ENCODE measurements at places on chromosomes 5 and 9. TPM values are rescaled to one million over a fixed set of nuclear protein-coding genes. Genes with fewer than 3 reads are reported as not detected.

COL15A1 gene
- 3.2 TPM for total RNA-seq

GRCh38 chr5:148559461-148559860 is 94.9 kb downstream of the HTR4 start:
- no peak for DNase-seq

GRCh38 chr5:61370506-61370905 is 38.4 kb downstream of the ZSWIM6 start:
- DNase-seq, result no peak

DNA sequence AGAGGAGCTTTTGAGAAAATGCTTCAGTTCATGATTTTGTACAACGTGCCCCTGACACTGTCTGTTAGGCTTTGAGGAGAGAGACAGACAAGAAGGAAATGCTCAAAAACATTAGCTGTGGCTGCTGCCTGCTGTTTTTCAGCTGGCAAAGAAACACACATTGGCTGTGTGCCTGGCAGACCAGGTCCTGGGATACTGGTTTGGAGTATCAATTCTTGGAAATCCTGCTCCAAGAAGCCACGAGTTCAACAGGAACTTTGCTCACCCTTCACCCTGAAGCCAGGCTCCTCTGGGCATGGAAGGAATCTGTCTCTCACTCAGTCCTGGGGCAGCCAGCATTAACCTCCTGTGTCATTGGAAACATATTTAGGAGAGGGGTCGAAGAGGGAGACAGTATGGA is 245.5 kb downstream of the AUH start:
- DNase-seq, result no peak

- no peak for DNase-seq
These were observed 161.4 kb downstream of the GIN1 start for GRCh38 chr5:102958481-102959011.

GRCh38 chr9:106772523-106773290 is 90.3 kb upstream of the ZNF462 start:
- DNase-seq, result no peak

GALNT12 gene
- 28.8 TPM for total RNA-seq

- DNase-seq, result no peak
These were observed 101.4 kb upstream of the SPEF2 start for GRCh38 chr5:35516271-35516670.

DNA sequence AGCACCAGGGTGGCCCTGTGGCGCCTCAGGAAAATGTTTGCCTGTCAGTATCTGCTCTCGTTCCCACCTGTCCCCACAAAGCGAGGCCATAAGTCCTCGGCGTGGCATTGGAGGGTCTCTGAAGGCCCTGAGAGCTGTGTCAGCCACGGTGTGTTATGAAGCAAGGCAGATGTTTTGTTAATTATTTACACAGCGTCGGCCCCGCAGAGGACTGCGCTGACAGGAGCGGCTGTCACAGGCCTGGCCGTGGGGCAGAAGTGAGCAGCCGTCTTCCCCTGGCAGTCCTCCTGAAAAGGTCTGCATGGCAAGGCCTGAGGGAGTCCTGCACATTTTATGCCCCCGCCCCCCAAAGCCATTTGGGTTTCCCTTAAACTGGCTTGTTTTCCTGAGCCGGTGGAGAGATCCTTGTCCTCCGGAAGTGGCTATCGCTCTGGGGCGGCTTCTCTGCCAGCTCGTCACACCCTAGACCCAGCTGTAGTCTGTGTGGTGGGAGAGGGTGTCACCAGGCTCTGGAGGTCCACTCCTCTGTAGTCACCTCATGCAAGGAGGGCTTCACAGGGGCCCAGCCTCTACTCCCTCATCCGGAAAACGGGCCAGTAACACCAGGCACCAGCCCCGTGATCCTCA is 6.2 kb downstream of the NEK6 start:
- no peak for DNase-seq

SLC34A1 gene
- not detected for total RNA-seq

PTPN3 gene
- 2.2 TPM for total RNA-seq

DNA sequence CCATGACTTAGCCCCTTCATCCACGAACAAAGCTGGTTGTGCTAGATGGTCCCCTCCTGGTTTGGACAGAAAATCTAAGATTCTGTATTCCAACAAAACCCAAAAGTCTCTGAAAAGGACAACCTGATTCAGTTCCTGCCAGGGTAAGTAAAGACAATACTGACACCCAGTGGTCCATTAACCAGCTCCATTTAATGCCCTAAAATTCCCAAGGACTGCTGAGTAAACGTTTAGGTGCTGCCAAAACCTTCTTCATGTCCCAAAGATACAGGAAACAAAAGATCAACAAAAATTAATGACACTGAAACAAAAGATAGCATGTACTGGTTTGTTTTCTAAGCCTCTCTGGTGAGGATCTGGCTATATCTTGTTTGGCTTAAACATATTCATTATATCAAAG is 25.3 kb upstream of the PPP1R2B start:
- DNase-seq, result peak; percentile 65

DNA sequence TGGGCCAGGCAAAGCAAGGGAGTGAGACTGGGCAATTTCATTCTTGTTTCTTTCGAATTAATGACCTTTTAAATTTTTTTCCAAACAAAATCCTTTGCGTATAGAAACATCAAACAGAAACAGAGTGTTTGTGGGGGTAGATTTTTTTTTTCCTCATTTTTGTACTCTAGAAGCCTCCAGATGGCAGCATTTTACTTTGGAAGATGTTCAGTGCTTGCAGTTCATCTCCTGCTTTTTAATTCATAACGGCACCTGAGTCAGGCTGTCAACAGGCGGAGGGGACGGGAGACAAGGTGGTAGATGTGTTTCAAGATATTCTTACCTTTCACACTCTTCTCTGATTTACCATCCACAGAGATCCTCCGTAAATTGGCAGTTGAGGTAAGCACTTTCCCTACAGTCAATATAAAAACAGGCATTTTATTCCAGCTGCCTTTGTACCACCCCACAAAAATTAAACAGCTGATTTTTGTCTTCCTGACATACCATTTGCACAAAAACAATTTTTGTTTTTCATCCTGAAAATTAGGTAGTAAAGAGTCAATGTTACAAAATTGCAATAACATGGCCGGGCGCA is 99.5 kb upstream of the FBXL17 start:
- peak; percentile 57 for DNase-seq

DNA sequence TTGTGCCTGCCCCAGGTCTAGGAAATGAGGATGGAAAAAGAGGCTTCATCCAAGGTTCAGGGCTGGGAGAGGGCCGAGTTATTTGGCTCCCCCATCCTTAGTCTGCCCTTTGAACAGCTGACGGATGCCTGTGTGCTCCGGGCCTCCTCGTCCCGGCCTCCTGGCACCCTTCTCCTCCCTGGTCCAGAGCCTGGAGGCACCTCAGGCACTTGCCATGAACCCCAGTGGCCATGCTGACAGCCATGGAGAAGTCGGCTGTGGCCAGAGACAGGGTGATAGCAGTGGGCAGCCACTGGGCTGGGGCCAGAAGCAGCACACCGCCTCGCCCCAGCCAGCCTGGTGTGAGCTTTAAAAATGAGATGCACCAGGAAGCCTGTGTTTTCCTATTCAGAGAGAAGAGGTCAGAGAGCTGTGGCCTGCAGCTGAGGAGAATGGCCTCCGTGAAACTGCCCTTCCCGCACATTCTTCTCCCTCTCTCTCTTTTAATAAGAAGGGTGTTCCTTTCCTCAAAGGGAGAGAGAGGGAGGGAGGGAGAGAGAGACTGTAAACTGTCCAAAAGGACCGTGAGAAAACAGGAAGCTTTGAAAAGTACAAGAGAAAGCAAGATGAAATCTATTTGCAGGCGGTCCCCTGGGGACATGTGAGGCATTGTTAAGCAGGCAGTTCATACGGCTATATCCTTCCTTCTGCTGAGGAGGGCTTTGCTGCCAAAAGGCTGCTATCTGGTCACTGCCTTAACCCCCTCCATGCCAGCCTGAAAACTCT is 55.3 kb downstream of the ZNF366 start:
- DNase-seq, result peak; percentile 20

C7 gene
- not detected for total RNA-seq

GRCh38 chr5:34526682-34527305 is 129.3 kb upstream of the RAI14 start:
- DNase-seq, result no peak

SPINK6 gene
- total RNA-seq, result not detected

- no peak for DNase-seq
These were observed 18.5 kb upstream of the UBAC1 start for GRCh38 chr9:135979547-135980166.

NKD2 gene
- total RNA-seq, result 3.2 TPM

DUSP1 gene
- 12.8 TPM for total RNA-seq

FBP2 gene
- not detected for total RNA-seq

CYLC2 gene
- not detected for total RNA-seq

CBY3 gene
- total RNA-seq, result not detected

BHMT gene
- total RNA-seq, result 0.45 TPM

GRCh38 chr5:96463091-96463490 is 30.0 kb upstream of the PCSK1 start:
- DNase-seq, result no peak

DNA sequence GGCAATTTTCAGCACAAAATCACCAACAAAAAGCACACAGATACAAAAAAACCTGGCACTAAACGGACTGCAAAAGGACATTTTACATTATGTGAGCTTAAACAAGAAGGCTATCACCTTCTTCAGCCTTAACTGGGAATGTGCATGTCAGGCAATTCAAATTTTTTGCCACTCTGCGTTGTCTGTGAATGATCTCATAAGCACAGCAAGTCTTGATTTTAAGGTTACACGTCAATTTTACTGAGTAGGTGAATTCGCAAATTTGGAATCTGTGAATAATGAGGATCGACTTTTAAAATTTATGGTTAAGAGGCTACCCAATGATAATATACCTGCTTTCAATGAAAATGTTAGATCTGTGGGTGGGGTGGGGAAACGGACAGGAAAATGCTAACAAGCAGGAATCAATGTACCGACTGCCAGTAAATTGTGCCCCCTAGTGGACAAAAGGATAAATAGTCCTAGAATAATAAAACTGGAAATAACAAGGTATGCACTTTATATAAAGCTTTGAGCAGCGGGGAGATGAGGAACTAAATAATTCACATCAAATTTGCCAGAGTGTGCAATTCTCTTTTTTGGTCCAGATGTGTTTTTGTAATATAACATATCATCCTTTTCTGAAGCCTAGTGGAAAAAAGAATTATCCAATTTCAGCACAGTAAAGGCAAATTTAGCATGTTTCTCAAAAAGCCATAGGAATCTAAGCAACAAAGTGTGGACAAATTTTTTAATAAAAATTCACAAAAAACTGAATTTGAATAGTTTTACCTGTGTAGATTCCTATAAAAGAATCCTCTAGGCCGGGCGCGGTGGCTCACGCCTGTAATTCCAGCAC is 20.5 kb downstream of the EQTN start:
- peak; percentile 73 for DNase-seq

DNA sequence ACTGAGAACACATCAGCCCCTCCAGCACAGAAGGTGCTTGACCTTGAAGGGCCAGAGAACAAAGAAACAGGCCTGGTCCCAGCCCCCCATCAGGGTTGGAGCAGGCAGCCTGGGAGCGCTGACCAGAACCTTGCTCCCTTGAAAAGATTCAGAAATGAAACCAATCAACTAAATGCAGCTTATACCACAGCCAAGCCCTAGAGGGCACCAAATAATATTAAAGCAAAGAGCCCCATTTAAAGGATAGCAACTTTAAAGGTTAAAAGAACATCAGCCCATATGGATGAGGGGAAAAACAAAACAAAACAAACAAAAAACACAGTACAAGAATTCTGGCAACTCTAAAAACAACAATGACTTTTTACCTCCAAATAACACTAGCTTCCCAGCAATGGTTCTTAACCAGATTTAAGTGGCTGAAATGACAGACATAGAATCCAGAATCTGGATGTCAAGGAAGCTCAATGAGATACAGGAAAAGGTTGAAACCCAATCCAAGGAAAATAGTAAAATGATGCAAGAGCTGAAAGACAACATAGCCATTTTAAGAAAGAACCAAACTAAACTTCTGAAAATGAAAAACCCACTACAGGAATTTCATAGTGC is 471.9 kb downstream of the MTRR start:
- peak; percentile 13 for DNase-seq

- no peak for DNase-seq
These were observed 3.2 kb upstream of the IL12B start for GRCh38 chr5:159333545-159333925.

DNA sequence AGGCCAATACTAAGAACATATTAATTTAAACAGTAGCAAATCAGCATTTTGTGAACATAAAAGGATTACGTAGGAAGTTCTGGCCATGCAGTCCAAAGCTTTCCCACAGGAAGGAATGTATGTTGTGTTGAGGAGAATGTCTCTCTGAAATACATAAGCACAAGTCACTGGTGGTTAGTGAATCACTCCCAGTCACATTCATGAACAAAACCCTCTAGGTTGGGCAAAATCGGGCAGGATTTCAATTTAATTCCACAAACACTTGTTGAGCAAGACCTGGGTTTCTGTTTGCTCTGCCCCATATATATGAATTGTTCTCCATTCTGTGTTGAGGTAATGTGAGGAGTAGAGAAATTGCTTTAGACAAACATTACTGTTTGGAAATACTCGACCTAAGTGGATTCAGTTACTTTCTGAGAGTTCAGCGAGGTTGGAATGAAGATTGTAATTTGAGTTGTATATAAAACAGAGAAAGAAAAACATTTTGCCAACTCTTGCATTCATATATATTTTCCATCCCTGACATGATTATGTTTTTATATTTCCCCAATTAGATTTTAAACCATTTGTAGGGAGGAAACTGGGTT is 127.6 kb upstream of the RPS23 start:
- DNase-seq, result no peak

DNA sequence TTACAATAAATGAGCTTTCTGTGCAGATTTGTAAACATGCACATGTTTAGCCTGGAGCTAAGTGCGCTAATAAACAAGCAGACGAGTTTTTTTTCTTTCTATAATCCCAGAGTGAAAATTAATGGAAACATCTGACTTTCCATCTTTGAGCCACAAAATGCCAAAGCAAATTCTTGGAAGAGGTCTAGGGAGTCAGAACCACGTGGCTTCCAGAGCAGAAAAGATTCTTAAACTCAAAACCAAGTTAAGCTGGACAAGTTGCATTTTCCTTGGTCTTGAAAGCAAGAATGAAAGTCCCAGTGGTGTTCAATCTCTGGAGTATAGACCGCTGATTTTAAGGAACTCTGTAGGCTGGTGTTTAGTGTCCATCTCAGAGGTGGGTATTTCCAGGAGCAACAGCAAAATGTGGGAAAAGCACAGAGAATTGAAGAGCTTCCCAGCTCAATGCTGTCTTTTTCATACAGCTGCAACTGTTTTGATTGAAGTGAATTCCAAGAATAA is 71.4 kb downstream of the MYO10 start:
- DNase-seq, result no peak

GRCh38 chr5:67142816-67143215 is 53.8 kb downstream of the CD180 start:
- DNase-seq, result no peak

GRCh38 chr5:96075579-96076289 is 114.1 kb upstream of the ELL2 start:
- no peak for DNase-seq
